ENCODE measurements at places on chromosomes 13 and 19.

- no peak for DNase-seq
Measured at GRCh38 chr19:50812474-50812873, 11.1 kb downstream of the KLK1 start.

DNA sequence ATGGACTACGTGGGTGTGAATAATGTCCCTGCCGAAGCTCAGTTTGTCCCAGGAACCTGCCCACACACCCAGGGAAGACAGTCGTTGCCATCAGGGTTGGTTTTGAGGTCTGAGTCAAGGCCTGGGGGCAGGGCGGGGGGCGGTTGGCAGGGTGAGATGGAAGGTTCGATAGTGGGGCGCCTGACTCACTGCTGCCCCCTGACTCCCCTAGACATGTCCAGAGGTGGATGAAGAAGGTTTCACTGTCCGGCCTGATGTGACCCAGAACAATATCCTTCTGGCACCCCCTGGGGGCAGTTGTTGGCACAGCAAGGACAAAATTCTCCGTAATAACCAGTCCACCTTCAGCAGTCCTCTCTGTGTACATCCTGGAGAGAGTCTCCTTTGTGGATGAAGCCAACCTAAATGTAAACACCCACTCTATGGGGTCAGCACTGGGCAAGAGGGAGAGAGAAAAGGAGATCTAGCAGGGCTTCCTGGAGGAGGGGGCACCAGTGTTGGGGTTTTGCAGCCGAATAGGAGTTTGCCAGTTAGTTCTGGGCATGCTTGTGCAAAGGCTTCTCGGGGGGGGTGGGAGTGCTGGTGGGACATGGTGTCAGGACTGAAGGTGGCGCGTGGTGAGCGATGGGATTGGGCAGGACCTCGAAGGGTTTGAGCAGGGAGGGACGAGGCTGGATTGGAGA lies 19.6 kb upstream of the B3GNT3 start:
- DNase-seq, result no peak

GRCh38 chr19:28377077-28377476 lies 835.9 kb downstream of the UQCRFS1 start:
- DNase-seq, result no peak

- no peak for DNase-seq
Measured at GRCh38 chr19:28864577-28865042, 348.3 kb downstream of the UQCRFS1 start.

DNA sequence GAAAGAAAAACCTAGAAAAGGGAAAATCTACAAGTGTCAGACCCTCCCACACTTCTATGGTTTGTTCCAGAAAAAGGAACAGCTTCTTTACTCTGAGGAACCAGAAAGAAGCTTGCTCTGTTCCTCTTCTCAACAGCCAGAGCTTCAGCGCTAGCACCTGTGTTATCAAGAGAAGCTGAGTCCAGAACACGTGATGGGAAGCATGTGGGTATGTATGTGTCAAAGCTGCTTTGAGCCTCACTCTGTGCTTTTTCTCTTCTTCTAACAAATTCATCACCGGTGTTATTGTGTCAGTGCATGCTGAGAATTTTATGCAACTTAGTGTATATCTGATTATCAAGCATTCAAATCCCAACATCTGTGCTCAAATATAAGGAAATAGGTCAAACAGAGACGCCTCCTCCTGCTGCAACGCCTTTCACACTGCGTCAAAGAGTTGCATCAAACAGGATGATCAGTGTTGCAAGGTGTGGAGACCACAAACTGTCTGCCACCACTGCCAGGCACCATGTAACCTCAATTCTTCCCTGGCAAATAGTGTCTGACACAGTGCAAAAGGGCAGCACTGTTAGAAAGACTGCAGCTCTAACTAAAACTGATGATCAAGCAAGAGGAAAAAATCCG lies 83.9 kb downstream of the LRRC63 start:
- DNase-seq, result no peak

DNA sequence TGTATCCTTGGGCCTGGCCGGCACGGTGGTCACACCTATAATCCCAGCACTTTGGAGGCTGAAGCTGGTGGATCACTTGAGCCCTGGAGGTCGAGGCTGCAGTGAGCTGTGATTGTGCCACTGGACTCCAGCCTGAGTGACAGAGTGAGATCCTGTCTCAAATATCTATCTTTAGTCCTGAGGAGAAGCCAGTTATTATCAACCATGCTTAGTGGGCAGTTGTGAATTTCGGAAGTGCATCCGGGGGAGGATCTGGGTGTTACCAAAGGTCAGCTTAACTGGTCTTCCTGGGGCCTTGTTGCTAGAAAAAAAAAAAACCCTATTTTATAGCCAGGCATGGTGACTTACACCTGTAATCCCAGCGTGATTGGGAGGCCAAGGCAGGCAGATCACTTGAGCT lies 9.6 kb downstream of the DHDH start:
- no peak for DNase-seq

- no peak for DNase-seq
Measured at GRCh38 chr19:41595890-41596280, 19.9 kb downstream of the CEACAM21 start.

- DNase-seq, result peak; percentile 6
Measured at GRCh38 chr19:41541990-41542584, 33.9 kb upstream of the CEACAM21 start.

- no peak for DNase-seq
Measured at GRCh38 chr13:103436057-103436654, 369.9 kb upstream of the SLC10A2 start.

GRCh38 chr19:58170860-58171259 lies 12.0 kb upstream of the ZNF274 start:
- DNase-seq, result peak; percentile 39

DNA sequence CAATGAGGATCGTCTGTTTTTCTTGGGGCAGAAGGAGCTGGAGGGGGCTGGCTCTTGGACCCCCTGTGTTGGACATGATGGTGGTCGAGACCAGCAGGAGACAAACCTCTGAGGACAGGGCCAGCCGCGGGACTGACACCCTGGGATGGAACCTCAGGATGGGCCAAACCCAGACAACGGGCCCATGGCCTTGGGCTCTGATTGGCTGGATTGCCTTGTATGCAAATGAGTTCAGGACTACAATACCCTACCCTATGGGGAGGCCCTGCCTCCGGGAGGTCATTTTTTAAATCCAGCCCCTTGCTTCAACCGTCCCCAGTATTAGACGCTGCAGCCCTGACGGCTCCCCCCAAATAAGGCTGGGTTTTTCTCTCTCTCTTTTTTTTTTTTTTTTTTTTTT lies 22.0 kb downstream of the SLC5A5 start:
- no peak for DNase-seq

GRCh38 chr19:10116085-10116865 lies 3.4 kb downstream of the EIF3G start:
- no peak for DNase-seq
